ENCODE measurements at places on chromosomes 1 and 21.
A peak's percentile ranks its signal among the peaks of the same experiment; 100 is the strongest.

GRCh38 chr1:14884614-14885175, 268.9 kb upstream of the TMEM51 start:
- no peak for DNase-seq

DNA sequence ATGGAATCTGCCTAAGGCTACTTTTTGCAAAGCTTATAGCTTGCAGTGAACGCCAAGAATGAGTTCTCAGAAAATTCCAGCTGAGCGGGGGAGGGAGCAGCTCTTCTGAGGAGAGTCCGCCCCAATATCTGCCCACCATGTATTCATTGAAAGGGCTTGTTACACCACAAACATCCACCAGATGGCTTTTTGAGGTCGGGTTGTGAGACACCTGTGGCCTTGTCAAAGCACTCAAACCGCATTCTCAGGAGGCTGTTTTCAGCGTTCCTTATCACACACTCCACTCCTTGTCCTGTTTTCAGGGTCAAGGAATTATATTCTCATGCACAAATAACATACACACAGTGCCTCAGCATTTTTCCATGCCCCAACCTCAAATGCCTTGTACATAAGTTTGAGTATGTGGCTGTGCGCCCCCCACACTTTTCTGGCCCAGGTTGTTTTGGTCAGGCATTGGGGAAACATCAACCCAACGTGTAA, 3.9 kb upstream of the C4BPB start:
- peak; percentile 66 for DNase-seq

- DNase-seq = no peak
Observed at GRCh38 chr1:35832276-35832905, 24.6 kb downstream of the AGO4 start.

GRCh38 chr1:19423130-19423529, 62.2 kb downstream of the CAPZB start:
- no peak for DNase-seq

DNA sequence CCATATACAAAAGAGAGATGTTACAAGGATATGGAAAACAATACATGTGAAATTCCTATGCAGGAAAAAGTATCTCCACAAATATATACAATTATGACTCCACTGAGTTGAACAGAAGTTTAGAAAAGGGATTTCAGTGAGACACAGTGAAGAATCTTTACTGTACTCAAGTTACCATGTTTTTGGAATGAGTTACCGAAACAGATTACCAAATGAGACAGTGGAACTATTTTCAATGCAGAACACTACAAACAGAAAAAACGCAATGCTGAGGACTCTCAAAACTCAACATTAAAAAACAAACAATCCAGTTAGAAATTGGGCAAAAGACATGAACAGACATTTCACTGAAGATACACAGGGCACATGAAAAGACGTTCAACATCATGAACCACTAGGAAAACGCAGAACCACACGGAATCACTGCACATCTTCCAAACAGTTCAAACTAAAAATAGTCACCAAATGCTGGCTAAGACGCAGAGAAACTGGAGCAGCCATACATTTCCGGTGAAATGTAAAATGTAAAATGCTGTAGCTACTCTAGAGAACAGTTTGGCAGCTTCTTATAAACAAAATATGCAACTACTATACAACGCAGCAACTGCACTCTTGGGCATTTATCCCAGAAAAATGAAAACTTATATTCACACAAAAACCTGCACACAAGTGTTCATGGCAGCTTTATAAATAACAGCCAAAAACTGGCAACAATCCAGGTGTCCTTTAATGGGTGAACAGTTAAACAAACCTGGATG, 118.7 kb downstream of the UBR4 start:
- no peak for DNase-seq

DNA sequence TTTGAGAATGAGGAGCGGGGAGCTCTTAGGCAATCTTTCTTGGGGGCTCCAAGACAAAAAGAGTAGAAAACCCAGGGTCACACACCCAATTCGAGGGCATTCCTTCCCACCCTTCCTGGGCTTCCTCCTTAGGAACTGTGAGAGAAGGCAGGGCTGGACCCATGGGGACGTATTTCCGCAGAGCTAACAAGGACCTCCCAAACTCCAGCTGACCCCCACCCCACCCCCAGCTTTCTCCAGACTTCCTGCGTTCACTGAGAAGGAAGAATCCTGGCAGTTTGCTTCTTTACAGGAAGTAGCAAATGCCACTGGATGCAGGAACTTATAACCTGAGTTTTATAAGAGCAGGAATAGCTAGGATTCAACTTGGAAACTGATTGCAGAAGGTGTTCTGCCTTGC, 2.7 kb upstream of the LHX9 start:
- DNase-seq = peak; percentile 44

DNA sequence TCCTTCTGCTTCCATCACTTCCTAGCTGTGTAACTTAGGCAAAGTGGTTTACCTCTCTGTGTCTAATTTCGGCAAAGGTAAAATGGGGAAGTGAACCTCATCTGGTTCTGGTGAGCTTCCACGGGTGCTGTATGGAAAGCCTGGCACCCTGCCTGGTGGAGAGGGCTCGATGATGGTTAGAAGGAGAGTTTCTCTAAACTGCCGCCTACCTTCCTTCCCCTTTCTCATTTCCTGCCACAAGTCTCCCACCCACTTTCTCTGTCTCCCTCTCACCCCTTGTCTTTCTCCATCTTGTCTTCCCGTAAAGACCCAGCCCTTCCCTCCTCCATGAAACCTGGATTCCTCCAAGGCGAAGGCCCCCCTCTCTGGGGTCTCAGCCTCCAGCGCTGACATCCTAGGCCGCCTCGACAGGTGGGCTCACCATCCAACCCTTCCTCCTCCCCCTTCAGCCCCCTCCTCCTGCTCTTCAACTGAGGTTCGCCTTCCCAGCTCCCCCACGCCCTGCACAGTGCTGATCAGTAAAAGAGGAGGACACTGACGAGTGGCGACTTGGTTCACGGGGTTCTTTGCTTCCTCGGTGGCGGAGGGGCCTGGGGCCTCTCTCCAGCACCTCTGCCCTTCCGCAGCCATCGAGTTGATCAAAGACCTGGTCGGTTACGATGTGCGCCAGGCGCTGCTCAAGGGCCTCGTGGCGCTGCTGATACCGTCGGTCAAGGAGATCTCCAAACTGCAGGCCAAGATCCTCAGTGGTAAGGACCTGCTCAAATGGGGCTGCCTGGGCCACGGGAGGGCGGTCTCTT, 7.3 kb downstream of the RNU5D-1 start:
- DNase-seq = no peak

- DNase-seq = no peak
Observed at GRCh38 chr1:100433563-100433962, 81.3 kb downstream of the CDC14A start.

DNA sequence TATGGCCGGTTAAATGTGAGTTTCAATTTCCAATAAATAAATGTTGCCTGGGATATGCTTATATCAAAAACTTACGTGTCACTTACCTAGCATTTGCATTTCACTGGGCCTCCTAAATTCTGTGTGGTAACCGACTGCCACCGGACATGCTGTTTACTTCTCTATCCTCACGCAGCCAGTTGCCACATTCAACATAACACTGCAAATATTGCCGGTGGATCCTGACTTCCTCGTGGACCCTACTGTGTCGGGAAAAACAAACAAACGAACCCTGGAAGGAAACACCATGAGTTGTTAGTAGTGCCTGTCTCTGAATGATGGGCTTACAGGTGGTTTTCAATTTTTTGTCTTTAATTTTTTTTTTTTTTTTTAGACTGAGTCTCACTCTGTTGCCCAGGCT, 54.1 kb downstream of the RIPK4 start:
- DNase-seq = peak; percentile 48
